ENCODE measurements at places on chromosomes 12 and 14.

GRCh38 chr12:96237465-96238077 lies 43.4 kb downstream of the ELK3 start:
- peak; percentile 97 for DNase-seq

DNA sequence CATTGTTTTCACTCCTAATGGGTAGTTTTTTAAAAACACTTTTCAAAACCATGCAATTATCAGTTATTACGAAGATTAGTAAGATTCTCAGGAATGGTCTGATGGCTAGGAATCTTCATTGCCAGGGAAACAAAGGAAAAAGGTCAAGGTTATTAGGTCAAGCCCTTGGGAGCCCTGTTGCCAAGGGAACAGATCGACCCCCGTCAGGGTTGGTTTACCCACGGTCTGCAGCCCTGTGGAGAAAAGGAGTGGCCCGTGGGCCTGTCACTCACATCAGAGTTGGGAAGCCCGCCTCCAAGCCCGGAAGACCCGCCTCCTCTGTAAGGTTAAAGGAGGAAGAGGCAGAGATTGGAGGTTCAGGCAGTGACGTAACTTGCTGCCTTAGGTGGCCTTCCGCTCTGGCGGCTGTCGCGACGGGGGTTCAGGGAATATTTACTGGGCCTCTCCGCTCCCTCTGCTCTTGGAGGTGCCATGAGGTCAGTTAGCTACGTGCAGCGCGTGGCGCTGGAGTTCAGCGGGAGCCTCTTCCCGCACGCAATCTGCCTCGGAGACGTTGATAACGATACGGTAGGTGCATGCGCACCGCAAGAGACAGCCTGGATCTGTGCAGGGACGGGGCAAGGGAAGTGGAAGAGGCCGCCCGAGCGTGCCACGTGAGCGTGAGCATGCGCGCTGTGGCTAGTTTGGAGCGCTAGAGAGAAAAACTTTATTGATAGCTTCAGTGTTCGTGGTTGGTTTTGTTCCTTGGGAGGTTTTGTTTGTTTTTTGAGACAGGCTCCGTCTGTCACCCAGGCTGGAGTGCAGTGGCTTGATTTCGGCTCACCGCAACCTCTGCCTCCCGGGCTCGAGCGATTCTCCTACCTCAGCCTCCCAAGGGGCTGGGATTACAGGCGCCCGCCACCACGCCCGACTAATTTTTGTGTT lies at the start of gene ITFG2:
ITFG2 (plus strand) TSS at position 379 of the 924 bp plus-strand sequence; CDS start at position 472, 93 bp downstream.
- peak; percentile 99 for DNase-seq

DNA sequence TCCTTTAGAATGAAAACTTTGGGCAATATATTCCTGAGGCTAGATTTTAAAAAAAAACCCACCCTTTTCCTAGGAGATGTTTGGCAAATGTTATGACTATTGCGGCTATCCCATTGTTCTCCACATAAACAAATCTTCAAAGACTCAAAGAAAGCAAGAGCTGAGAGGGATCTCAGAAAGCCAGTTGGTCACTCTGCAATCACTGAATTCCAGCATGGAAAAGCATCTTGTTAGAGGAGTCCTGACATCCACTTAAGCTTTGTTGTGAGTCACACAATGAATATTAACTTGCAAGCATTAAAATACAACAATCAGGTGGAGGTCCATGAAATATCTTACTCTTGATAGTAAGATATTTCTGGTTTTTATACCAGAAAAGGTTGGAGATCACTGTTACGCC lies 11.0 kb upstream of the PTPRB start:
- peak; percentile 68 for DNase-seq

GRCh38 chr12:11798856-11799501 lies 149.5 kb downstream of the ETV6 start:
- DNase-seq: peak; percentile 98

- peak; percentile 66 for DNase-seq
Observed at GRCh38 chr14:88613552-88614010, 50.7 kb downstream of the ZC3H14 start.

DNA sequence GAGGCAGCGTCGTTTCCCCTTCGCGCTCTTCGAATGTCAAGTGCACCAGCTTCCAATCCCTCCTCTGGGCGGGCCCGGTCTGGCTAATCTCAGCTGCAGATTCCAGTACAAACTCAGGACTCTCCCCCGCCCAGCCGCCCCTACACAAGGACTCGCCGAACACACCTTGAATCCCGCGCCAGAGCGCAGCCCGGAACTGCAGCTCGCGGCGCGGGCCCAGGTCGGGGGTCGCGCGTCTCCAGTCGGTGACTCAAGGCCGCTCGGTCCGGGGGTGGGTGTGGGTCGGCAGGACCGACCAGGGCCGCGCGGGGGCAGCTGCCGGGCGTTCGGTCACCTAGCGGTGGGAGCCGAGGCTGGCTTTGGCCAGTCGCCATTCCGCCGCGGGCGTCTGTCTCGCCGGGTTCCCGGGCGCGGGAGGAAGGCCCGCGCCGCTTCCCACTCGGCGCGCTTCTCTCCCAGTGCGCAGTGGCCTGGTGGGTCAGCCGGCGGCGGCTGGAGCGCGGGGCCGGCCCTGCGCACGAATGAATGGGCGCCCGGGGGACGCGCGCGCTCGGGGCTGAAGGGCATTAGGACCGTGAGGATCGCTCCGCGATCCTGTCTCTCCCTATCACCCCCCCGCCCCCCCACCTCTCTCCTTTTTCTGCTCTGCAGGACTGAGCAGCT lies at the start of gene GALNT16:
GALNT16 (plus strand) TSS at position 632 of the 663 bp plus-strand sequence. CDS start 133 bp downstream, outside the sequence.
- DNase-seq: peak; percentile 33

DNA sequence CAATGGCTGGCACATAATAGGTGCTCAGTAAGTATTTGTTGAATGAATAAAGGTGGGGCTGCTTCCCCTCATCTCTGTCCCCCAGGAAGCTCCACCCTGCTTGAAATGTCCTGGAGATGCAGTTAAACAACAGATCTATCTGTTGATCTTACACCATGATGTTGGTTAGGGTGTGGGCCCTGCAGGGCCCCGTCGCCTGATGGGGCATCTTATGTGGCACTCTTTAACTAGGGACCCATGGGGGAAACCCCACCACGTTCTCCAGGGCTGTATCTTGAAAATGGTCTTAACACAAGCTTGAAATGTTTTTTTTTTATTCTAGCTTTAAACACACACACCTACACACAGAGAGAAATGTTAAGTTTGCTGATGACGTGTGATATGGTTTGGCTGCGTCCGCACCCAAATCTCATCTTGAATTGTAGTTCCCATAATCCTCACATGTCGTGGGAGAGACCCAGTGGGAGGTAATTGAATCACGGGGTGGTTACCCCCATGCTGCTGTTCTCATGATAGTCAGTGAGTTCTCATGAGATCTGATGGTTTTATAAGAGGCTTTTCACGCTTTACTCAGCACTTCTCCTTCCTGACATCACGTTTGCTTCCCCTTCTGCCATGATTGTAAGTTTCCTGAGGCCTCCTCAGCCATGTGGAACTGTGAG lies 741.7 kb downstream of the VRK1 start:
- DNase-seq: no peak

- no peak for DNase-seq
Observed at GRCh38 chr12:40015345-40015744, 90.5 kb downstream of the SLC2A13 start.

DNA sequence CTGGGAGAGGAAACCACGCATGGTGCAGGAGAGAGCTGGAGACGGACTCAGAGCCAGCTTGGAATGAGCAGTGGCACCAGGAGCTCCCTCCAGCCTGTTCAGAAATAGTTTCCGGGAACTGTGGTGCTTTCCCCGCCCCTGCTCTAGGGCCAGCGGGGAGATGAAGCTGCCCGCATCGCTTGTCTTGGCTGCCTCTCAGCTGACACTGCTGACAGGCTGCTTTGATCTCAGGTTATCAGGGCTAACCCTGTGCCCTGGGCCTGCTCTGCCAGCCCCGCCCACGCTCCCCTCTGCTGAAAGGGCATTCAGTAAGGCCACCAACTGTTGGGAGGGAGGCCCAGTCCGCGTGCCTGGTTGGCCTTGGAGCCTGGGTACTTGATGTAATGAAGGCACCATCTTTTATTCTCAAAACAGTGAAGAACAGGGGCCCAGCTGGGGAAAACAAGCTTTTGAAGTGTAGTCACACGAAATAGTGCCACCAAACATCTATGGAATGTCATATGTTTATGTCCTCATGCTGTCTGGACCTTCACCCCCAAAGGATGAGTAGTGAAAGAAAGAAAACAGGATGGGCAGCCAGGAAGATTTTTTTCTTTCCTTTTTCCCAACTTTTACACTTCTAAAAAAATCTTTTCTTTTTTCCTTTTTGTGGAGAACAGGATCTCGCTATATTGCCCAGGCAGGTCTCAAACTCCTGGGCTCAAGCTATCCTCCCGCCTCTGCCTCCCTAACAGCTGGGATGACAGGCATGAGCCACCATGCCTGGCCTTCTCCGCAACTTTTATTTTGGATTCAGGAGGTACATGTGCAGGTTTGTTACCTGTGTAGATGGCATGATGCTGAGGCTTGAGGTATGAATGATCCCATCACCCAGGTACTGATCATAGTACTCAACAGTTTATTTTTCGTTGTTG lies 115.9 kb upstream of the TBX3 start:
- peak; percentile 79 for DNase-seq

GRCh38 chr12:47382305-47382704 lies 302.5 kb upstream of the AMIGO2 start:
- no peak for DNase-seq

- peak; percentile 63 for DNase-seq
Observed at GRCh38 chr14:32710731-32711680, 227.7 kb upstream of the NPAS3 start.

DNA sequence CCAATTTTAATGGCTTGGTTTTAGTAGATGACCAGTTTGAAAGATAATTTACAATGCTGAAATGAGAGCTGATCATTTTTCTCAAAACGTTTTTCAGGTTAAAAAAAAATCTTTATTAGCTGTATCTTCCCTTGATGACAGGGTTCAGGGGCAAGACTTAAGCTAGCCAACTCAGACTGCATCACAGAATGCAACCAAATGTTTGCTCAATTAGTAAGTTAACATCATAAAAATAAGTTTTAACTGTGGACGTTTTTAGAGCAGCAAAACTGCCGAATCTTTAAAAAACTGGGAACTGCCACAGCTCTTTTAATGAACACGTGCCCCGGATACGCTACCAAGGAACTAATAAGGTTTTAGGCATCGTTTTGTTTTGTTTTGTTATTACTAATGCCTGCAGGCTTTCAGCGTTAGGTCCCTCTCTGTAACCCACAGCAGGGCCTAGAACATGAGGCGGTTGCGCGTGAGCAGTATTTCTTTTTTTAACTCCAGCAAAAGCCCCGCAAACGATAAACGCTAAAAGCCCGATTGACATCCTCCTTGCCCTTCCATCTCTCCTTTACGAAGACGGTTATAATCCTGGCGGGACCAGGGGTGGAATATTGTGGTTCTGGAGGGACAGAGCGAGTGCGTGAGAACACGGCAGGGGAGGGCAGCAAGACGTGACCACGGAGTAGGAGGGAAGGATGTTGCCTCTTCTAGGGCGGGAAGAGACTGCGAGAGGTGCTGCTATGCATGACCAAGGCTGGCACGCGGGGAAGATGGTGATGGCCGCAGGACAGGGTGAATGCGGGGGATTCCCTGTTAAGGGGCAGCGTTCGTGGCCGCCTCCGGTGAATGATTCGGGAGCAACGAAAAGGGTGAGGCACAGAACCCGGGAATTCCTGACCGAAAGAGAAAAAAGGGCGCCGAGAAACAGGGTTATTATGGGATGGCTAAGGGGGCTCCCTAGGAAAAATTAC lies 652 bp downstream of the SUPT16H start:
- peak; percentile 74 for DNase-seq

GRCh38 chr14:68576496-68577244 lies 216.2 kb downstream of the ZFP36L1 start:
- peak; percentile 92 for DNase-seq

GRCh38 chr14:23160924-23161522 lies 22.4 kb downstream of the SLC7A8 start:
- DNase-seq: peak; percentile 71

DNA sequence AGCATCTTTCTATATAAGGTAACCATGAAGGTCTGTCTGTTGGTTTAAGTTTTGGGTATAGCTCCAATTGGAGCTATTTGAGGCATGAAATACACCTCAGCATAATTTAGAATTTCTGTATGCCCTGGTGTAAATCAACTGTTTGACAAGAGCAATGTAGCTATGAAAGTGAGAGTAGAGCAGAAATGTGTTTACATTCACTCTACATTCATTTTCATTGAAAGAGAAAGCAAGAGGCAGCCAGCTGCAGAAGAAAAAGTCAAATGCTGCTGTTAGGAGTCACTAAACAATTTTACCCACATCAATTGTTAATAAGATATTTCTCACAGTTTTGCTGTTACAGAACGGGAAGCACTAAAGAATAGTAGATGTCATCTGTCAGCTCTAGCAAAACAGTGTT lies 252.5 kb downstream of the SLC6A15 start:
- DNase-seq: no peak

DNA sequence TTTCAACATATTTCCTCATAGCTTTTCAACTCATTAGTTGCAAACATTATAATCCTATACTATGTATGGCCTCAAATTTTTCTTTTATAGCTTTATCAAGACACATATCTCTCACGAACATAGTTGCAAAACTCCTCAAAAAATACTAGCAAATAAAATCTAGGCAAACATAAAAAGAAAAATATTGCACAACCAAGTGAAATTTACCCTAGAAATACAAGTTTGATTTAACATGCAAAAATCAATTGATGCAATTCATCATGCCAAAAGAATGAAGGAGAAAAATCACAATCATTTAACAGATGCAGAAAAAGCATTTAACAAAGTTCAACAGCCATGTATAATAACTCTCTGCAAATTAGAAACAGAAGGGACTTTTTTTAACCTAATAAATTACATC lies 33.3 kb upstream of the KCNH5 start:
- peak; percentile 5 for DNase-seq

GRCh38 chr12:101962486-101962885 lies 85.1 kb downstream of the DRAM1 start:
- DNase-seq: no peak

GRCh38 chr12:10385166-10385613 lies 4.7 kb downstream of the KLRK1 start:
- DNase-seq: peak; percentile 87

- DNase-seq: no peak
Observed at GRCh38 chr12:42904683-42905418, 315.3 kb upstream of the PRICKLE1 start.

DNA sequence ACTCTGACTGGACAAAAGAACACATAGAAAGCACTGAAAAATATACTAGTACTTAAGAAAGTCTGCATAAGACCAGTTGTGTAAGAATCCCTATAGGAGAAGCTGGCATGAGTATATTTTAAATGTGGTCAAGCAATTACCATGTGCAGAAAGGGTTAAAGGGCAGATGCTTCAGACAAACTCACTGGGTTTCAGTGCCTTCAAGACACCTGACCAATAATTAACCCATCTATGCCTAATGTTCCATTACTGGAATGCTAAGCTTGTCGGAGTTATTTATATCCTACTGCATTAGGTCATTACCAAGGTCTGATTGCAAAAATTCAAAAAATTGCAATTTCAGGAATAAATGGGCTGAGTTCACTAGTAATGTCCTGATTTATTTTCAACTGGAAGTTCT lies 41.3 kb downstream of the HNRNPC start:
- DNase-seq: no peak

DNA sequence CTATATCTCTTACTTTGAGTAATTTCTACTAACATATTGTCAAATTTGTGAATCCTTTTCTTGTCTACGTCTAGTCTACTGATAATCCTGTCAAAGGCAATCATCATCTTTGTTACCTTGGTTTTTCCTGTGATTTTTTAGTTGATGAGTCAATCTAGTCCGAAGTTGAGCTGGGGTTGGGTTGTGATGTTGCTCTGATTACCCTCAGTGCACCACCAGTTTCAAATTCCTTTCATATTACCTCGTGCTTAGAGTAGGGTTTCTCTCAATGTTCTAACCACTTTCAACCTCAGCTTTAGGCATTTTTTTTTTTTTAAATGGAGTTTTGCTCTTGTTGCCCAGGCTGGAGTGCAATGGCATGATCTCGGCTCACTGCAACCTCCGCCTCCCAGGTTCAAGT lies 186.8 kb downstream of the BTG1 start:
- peak; percentile 81 for DNase-seq

- no peak for DNase-seq
Observed at GRCh38 chr14:38217553-38217952, 9.8 kb downstream of the SSTR1 start.

All from EH (cell line).